ENCODE measurements at places on chromosomes 2 and 18. TPM values are rescaled to one million over a fixed set of nuclear protein-coding genes. Genes with fewer than 3 reads are reported as not detected.

RESP18 gene
- not detected for total RNA-seq

- H3K4me3 ChIP-seq = no peak overlapping the region
- DNase-seq = no peak
- no peaks in the 10 kb centered on the region for H3K4me1 ChIP-seq
- H3K27me3 ChIP-seq = peaks cover 5% of the 10 kb centered on the region
These were observed 208.3 kb upstream of the FANCL start for GRCh38 chr2:58449286-58450010.

DNA sequence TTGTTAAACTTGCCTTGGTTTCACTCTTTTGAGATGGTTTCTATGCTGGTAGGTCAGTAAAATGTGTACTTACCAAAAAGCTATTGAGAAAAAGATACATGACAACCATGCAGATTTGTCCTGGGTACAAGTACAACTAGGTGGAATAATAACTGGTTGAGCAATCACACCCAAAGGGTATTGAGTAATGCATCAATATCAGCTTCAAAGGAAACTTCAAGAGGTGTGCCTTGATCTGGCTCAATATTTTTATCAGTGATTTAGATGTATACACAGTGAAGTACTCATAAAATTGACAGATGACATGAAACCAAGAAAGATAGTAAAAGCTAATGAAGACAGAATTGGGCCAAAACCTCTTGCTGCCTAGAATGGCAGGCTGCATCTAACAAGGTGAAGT is 21.7 kb upstream of the GALNT1 start:
- no peaks in the 10 kb centered on the region for H3K36me3 ChIP-seq
- no peak for DNase-seq
- H3K4me1 ChIP-seq = no peaks in the 10 kb centered on the region
- no peak overlapping the region for H3K27ac ChIP-seq
- H3K4me3 ChIP-seq = no peak overlapping the region

CABYR gene
- 2.1 TPM for total RNA-seq

- no peak for DNase-seq
- no peak overlapping the region for H3K27ac ChIP-seq
- H3K36me3 ChIP-seq = no peaks in the 10 kb centered on the region
- H3K4me3 ChIP-seq = no peak overlapping the region
- H3K27me3 ChIP-seq = peaks cover 4% of the 10 kb centered on the region
- H3K4me1 ChIP-seq = no peaks in the 10 kb centered on the region
These were observed 89.5 kb upstream of the LMAN1 start for GRCh38 chr18:59448546-59448945.

All from activated CD8-positive, alpha-beta T cell treated with anti-CD3 and anti-CD28 coated beads for 36 hours (primary cell).